ENCODE measurements at places on chromosomes 1 and 21.

GRCh38 chr1:175887521-175887920 is 144.1 kb upstream of the TNR start:
- DNase-seq = no peak
- H3K4me1 ChIP-seq = no peaks in the 10 kb centered on the region
- peaks cover 3% of the 10 kb centered on the region for H3K27me3 ChIP-seq
- no peak overlapping the region for H3K4me3 ChIP-seq

GRCh38 chr1:183653876-183654451 is 848 bp upstream of the APOBEC4 start:
- peaks cover 2% of the 10 kb centered on the region for H3K27me3 ChIP-seq
- H3K4me3 ChIP-seq = no peak overlapping the region
- DNase-seq = no peak
- H3K27ac ChIP-seq = no peak overlapping the region
- H3K4me1 ChIP-seq = peaks cover 3% of the 10 kb centered on the region

GRCh38 chr1:118264343-118264742 is 79.3 kb upstream of the SPAG17 start:
- no peak for DNase-seq
- no peaks in the 10 kb centered on the region for H3K4me1 ChIP-seq
- no peaks in the 10 kb centered on the region for H3K36me3 ChIP-seq
- no peak overlapping the region for H3K27ac ChIP-seq
- no peaks in the 10 kb centered on the region for H3K27me3 ChIP-seq
- H3K4me3 ChIP-seq = no peak overlapping the region

DNA sequence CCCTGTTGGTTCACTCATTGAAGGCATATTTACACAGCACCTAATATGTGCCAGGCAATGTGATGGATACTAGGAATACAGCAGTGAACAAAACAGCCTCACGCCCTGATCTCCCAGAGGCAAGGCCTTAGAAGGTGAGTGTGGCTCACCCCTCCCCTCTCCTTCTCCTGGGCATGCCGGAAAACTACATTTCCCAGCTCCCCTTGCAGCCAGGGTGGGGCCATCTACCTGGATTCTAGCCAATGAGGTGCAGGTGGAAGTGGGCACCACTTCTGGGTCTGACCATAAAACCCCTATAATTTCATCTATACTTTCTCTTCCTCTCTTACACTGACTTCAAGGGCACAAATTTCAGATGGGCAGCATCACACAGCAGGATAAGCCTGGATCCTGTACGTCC is 63.8 kb downstream of the FBXO2 start:
- no peak overlapping the region for H3K4me3 ChIP-seq
- H3K27me3 ChIP-seq = peaks cover 14% of the 10 kb centered on the region
- no peak overlapping the region for H3K27ac ChIP-seq

- DNase-seq = no peak
- no peak overlapping the region for H3K27ac ChIP-seq
- H3K4me3 ChIP-seq = no peak overlapping the region
- peaks cover 8% of the 10 kb centered on the region for H3K27me3 ChIP-seq
Measured at GRCh38 chr1:8257621-8258020, 60.3 kb upstream of the SLC45A1 start.

Measured in activated B cell treated with CpG ODN at 0.5 μM for 24 hours (primary cell).